ENCODE measurements at places on chromosomes 13 and 19.

GRCh38 chr19:48629297-48629598 is 7.9 kb downstream of the DBP start:
- DNase-seq: no peak

DNA sequence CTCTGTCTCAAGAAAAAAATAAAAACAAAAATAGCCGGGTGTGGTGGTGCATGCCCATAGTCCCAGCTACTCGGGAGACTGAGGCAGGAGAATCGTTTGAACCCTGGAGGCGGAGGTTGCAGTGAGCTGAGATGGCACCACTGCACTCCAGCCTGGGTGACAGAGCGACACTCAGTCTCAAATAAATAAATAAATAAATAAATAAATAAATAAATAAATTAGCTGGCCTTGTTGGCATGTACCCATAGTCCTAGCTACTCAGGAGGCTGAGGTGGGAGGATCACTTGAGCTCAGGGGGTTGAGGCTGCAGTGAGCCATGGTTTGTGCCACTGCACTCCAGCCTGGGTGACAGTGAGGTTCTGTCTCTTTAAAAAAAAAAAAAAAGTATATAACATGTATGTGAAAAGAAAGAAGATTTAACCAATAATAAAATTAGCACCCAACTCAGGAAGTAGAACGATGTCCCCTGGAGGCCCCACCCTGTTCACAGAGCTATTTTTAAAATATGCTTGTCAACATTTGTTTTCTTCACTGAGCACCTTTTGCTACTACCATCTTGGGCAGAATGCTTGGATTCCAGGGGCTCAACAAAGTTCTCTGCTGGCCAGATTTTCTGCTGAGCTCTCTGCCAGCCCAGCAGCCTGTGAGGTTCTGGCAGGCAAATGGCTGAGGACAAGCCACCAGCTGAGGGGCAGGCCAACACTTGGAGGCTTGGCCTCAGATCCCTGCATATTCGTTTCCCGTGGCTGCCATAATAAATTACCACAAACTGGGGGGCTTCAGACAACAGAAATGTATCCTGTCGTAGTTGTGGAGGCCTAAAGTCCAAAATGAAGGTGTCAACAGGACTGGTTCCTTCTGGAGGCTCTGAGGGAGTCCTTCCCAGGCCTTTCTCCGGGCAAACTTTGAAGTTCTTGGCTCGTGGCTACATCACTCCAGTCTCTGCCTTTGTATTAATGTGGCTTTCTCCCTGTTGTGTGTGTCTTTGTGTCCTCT is 5.2 kb downstream of the SLC25A42 start:
- no peak for DNase-seq

GRCh38 chr19:6691342-6691741 is 21.4 kb upstream of the TNFSF14 start:
- no peak for DNase-seq

DNA sequence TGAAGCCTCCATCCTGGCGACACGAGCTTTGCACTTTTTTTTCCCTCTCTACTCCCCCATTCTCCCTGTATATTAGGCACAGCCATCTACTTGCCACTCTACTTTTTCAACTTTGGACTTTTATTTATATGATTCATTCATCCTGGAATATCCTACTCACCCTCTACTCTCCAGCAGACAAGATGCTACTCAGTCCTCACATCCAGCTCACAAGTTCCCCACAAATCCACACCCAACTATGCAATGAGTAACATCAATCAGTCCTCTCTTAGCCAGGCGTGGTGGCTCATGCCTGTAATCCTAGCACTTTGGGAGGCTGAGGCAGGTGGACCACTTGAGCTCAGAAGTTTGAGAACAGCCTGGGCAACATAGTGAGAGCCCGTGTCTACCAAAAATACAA is 23.9 kb upstream of the URAD start:
- DNase-seq: no peak

GRCh38 chr19:12847159-12848139 is 9.1 kb downstream of the MAST1 start:
- peak; percentile 94 for DNase-seq

DNA sequence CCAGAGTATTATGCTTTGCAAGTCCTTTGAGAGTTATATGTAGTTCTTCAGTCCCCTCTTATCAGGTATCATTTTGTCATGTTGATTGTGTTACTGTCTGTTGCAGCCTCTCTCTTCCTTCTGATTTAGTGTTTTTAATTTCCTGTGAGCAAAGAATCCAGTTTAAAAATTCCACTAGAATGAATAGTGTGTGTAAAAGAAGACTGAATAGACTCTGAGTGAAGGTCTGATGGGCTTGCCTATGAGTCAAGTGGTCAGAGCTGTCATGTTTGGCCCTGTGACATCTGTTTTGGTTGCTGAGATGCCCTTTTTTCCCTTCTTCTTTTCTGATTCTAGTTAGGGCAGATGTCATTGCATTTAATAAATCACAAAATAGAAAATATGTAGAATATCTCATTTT is 23.3 kb upstream of the KCTD4 start:
- DNase-seq: no peak

- DNase-seq: no peak
These were observed 18.4 kb upstream of the RUBCNL start for GRCh38 chr13:46405457-46405856.

- DNase-seq: no peak
These were observed 50.0 kb upstream of the TMTC4 start for GRCh38 chr13:100724568-100724967.

GRCh38 chr19:8571006-8571411 is 6.2 kb downstream of the MYO1F start:
- peak; percentile 35 for DNase-seq

GRCh38 chr13:27393101-27393500 is 31.3 kb upstream of the GTF3A start:
- DNase-seq: no peak

- DNase-seq: no peak
These were observed 322.7 kb downstream of the FOXO1 start for GRCh38 chr13:40343550-40344269.

DNA sequence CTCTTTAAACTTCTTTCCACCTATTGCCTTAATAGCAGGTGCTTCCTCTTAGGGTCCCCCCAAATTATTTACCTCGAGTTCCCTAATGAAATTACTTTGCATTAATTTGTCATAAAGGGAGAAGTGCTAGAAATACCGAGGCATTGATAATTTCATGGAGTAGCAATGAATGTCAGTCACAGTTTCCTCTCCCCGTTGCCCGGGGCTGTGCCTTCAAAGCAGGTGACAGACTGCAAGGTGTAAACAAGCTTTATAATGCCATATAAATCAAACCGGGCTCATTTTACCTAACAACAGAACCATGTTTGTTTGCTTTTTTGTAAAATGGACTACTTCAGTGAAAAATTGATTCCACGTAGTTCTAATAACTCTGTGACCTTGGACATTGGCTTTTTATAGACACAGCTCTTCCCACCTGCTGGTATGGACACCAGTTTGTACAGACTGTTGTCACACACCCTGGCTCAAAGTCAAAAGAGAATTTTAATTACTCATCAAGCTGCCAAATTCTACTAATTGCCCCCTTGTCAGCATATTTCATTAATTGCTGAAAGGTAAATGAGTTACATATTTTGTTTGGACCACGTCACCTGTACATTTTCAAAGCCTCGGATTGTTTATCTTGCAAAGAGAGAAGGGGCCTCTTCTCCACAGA is 171.1 kb downstream of the STK24 start:
- DNase-seq: no peak

DNA sequence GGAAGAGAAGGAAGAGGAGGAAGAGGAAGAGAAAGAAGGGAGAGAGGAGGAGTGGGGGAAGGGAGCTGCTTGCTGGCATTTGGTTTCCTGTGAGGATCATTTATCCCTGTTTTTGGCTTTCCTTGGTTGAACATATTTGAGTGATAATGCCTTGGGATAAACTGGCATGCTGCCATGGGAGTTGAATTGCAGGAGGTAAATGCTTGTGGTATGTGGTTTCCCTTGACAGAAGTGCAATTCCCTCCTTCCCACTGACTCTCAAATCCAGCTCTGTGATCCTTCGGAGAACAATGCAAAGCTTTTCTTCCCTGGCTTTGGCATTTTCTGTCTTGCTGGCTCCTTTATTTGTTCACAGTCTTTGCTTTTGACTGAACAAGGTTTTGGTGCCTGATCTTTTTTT is 27.2 kb upstream of the CBY2 start:
- no peak for DNase-seq

- DNase-seq: no peak
These were observed 223.5 kb downstream of the POSTN start for GRCh38 chr13:37375071-37375470.

- DNase-seq: no peak
These were observed 25.3 kb downstream of the RAP2A start for GRCh38 chr13:97459215-97459777.

DNA sequence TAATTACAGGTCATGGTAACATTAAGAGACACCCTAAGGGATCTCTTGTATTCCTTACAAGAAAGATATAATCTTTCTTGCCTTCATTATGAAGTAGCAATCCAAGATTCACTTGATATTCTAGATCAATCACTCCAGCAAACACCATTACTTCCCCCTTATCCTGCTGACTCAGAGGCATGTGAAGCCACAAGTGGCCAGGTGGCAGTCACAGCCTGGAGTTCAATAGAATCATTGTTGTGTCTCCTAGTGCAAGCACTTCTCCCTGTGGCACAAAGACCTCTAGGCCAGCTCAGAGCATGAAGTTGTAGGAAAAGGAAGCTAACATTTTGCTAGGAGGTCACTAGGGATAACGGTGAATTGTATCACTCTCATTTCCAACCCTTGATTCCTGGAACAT is 864.3 kb upstream of the ATXN8OS start:
- DNase-seq: no peak

DNA sequence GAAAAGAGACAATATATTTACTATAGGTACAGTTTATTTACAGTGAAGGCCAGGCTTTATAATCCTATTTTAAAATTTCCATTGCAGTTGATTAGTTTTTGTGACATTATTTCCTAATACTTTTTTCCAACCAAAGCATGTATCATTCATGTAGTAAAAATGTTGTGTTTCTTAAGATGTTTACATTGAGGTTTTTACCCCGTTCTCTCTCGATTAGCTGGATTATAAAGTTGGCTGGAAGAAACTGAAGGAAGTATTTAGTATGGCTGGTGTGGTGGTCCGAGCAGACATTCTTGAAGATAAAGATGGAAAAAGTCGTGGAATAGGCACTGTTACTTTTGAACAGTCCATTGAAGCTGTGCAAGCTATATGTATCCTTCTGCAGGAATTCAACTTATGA is 21.2 kb downstream of the HNRNPM start:
- DNase-seq: no peak

DNA sequence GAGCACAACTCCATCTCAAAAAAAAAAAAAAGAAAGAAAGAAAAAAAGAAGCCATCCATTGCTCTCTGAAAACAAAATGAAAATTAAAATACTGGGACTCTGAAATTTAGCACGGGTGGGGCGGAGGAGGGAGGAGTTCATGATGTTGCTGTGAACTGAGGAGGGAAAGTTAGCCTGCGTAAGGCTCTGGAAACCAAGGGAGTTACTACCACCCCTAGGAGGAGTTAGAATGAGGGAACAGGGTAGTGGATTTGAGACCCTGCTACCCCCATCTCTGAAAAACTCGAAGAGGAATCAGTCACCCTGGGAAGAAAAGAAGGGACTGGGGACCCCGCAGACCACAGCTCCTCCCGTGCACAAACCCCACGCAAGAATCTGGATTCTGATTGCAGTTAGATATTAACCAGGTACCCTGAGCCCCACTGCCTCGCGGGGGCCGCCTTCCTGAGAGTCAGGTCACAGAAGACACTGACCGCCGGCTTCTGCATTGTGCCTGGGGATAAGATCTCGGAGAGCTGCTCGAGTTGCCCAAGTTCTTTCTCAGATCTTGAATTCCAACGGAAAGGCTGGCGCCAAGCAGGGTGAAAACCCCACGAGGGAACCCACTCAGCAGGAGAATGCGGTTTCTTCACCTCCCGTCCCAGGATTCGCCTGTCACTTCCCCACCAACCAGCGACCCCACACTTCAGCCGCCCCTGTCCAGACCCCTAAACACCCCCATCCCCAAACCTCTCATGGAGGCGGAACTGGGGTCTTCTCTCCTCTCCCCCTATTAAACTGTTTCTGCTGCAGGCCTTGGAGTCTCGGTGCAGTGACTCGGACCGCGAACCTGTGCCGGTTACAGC is 870 bp downstream of the ZNF442 start:
- peak; percentile 18 for DNase-seq

DNA sequence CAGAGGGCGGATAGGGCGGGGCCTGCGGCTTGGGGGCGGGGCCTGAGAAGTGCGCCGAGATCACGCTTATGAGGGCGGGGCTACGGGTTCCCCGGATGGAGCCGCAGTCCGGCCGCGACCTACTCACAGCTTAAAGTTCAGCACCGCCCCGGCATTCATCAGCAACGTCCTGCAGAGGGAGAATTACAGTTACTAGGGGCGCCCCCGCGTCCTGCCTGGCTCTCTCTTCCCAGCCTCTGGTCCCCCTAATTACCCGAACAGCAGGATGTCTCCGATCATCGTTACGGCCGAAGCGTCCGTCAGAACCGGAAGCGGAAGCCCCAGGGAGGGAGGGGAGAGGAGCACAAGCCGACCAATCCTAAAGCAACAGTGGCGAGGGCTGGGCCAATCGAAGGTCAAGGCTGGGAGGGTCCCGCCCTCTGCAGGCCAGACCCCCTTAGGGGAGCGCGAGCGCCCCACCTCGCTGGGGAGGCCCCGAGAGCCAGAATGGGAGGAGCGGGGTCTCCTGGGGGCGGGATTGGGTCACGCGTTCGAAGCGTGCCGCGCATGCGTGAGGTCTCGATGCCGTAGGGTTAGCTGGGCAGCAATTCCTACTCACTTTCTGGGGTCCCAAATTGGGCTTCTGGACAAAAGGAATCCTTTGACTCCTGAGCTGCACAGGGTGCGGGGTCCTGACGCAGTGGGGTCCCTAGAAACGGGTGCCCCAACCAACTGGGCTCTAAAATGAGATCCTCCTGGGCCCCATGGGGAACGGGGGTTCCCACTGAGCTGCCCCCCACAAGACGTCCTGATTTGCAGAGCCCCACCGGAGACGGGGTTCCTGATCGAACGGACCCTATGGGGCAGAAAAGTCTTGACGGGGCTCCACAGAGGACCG is at the start of gene SMIM7:
TSS of gene SMIM7 (minus strand) at position 313 of the 877 bp plus-strand sequence. CDS start at position 279, 34 bp downstream.
- DNase-seq: peak; percentile 98

GRCh38 chr13:43077046-43077445 is 53.7 kb downstream of the DNAJC15 start:
- no peak for DNase-seq

DNA sequence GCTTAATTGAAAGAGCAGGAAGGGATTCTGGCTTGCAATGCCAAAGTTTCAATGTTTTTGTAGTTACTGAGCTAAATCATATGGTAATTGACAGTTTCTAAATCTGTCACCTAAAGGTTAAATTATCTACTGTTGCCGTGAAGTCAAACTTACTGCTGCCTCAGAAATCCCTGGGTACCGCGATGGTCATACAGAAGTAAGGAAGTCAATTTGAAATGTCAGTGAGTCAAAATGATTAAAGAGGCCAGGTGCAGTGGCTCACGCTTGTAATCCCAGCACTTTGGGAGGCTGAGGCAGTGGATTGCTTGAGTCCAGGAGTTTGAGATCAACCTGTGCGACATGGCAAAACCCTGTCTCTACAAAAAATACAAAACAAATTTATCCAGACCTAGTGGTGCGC is 48.8 kb upstream of the TPM4 start:
- DNase-seq: peak; percentile 20

DNA sequence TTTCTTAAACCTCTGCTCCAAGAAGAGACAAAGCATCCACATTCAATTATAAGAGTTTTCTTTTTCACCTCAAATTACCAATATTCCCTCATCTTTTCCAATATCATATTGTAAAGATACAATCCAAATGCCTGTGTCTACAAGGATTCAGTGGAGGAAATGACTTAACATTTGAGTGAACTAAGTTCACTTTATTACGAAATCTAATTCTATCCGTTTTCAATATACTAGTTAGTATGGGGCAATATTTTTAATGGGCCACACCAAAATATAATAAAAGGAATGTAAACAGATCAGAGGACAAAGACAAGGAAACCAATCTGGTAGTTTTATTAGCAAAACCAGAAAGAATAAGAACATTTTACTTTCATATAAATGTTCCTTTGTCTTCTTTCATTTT is 136.0 kb downstream of the DCLK1 start:
- no peak for DNase-seq

Data from activated naive CD8-positive, alpha-beta T cell treated with anti-CD3 and anti-CD28 coated beads, Interleukin-2, amount 50 U/mL, for 24 hours (primary cell).